ENCODE measurements at places on chromosomes 5 and 9.

DNA sequence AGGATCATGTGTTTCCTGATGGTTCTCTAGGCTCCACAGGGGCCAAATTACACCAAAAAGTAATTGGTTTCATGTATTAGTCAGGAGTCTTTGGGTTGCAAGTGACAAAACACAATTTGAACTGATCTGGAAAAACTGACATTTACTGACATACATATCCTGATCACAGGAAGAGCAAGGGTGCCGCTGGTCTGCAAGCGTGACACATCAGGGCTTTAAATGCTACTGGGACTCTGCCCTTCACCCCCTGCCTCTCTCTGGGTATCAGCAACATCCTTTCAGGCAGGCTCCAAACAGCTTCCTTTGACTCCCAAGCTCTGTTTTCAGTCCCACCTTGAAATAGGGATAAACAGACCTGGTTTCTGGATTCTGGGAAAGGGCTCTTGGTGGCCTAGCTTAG, 197.5 kb downstream of the PALM2AKAP2 start:
- no peak for DNase-seq

DNA sequence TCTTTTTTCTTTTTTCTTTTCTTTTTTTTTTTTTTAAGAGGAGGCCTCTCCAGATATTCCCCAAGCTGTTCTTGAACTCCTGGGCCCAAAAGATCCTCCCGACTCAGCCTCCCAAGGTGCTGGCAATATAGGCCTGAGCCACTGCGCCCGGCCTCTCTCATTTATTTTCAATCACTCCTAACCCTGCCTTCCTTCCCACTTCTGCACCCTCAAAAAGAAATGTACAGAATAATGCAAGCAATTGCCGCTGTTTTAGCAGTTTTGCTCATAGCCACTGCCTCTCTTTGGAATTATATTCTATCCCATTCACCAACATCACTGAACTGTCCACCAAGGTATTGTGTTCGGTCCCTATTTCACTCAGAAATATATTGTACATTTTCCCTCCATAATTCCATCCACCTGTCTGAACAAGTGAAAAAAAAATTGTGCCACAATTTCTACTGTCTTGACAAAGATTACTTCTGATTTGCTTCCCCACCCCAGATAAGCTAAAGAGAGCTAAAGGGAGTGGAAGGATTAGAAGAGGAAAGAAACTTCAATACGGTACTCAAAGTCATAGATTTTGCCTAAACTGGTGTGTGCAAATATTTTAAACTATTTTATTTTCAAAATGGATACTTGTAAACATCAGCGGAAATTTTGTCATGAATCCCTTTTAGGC, 1.9 kb downstream of the FNBP1 start:
- no peak for DNase-seq

- DNase-seq: no peak
These were observed 75.7 kb upstream of the FBN2 start for GRCh38 chr5:128613766-128614165.

GRCh38 chr5:23994581-23995370, 487.4 kb downstream of the PRDM9 start:
- DNase-seq: no peak

DNA sequence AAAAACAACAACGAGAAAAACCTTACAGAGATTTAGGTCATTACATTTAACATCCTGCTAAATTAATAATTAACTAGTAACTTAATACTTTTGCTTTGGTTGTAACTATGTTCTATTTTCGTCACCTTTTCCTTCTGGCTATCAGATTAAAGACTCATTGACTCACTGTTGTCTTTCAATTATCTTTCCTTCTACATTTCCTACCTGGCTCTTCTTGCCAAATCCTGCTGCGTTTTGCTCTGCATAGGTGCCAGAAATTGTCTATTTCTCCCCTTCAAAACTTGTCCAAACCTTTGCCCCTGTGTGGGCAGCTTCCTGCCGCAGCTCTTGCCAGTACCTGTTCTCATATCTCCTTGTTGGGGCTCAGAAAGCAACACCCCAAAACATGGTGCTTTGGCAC, 235.5 kb upstream of the ZNF608 start:
- DNase-seq: no peak

GRCh38 chr5:43553381-43553780, 3.5 kb downstream of the PAIP1 start:
- DNase-seq: no peak

GRCh38 chr5:68708842-68709170, 385.0 kb upstream of the SLC30A5 start:
- no peak for DNase-seq

DNA sequence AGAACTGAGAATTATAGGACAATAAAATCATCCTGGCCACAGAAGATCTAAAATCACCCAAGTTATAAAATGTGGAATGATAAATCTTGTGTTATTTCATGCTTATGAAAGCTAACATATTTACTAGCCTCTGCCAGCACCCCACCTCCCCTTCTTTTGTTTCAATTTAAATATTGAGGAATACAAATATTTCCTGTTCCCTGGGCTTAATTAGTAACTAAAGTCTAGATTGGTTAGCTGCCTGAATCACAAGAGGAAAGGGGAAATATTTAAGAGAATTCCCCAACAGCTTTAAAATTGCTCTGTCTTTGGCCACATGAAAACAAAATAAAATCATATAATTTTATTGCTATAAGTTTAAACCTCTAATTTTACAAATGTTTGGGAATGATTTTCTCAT, 287.0 kb downstream of the PRELID2 start:
- DNase-seq: no peak

- DNase-seq: no peak
These were observed 32.2 kb downstream of the ANXA6 start for GRCh38 chr5:151125421-151125820.

GRCh38 chr5:172481011-172481800, 26.9 kb upstream of the SH3PXD2B start:
- DNase-seq: no peak

DNA sequence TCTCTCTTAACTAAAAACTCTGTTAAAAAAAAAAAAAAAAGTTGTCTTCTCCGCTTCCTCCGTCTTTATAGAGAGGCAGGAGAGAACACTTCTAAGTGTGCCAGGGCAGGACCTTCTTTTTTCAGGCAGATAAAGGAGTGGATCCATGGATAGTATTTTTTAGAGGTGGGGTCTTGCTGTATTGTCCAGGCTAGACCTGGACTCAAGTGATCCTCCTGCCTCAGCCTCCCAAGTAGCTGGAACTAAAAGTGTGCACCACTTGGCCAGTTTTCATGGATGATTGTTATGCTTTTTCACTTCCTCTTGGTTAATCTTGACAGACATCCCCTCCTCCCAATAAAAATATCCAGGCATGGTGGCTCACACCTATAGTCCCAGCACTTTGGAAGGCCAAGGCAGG, 20.0 kb upstream of the GNE start:
- no peak for DNase-seq

GRCh38 chr5:132180134-132180745, 47.4 kb downstream of the P4HA2 start:
- no peak for DNase-seq

DNA sequence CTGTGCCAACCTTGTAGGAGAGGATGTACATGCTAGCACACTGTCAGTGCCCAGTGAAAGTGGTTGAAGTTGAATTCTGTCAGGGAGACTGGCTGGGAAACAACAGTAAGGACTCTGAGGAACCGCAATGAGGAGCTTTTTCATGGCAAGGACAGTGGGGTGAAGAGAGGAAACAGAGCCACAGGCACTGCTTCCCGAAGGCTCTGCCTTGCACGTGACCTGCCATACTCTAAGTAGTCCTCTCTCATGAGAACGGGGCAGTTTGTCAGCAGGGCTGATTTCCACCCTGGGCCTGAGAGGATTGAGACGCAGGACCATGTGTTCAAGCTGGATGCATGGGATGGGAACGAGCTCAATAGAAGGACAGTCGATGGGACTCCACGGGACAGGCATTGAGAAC, 106.6 kb upstream of the CTSL start:
- DNase-seq: no peak

- DNase-seq: no peak
These were observed 36.4 kb upstream of the SV2C start for GRCh38 chr5:76046741-76047140.

- no peak for DNase-seq
These were observed 318.8 kb downstream of the BNC2 start for GRCh38 chr9:16551692-16552091.

- no peak for DNase-seq
These were observed 14.8 kb downstream of the QSOX2 start for GRCh38 chr9:136230773-136231172.

- no peak for DNase-seq
These were observed 52.8 kb upstream of the RPL26L1 start for GRCh38 chr5:172906436-172906835.

- DNase-seq: no peak
These were observed 107.2 kb upstream of the ICE1 start for GRCh38 chr5:5315068-5315980.

DNA sequence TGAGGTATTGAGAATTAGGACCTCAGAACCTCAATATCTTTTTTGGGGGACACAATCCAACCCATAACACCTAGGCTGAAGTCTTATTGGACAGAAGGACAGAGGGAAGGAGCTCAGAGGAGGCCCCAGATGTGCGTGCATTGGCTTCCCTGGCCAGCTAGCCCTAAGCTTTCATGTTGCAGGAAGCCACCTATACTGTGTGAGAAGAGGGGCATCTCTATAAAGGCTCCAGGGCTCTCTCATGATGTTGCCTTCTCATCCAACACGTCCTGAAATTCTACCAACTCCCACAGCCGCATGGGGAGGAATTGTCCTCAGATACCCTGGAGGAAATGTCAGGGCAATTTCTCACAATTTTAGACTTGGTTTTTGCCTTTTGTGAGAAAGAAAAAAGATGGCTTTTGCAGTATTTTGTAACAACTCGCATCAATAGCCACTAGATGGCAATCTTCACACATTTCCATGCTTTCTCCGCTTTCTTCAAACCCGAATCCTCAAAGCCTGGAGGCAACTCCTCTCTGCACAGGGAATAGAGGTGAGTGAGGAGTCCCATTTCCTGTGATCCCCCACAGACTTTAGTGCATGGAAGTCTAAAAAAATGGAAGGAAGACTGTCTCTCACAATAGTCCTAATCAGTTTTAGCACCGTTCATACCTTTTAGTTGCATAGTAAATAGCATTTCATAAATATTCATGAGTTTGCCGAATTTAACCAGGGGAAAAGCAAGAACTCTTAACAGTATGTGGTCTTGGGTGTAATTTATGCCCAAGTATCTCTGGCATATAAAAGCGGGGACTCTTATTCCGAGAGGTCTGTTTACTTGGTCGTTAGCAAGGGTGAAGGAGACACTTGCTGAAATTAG, 7.4 kb upstream of the PPP3R2 start:
- DNase-seq: no peak

- DNase-seq: no peak
These were observed 169.7 kb downstream of the GOLPH3 start for GRCh38 chr5:32004404-32004803.

DNA sequence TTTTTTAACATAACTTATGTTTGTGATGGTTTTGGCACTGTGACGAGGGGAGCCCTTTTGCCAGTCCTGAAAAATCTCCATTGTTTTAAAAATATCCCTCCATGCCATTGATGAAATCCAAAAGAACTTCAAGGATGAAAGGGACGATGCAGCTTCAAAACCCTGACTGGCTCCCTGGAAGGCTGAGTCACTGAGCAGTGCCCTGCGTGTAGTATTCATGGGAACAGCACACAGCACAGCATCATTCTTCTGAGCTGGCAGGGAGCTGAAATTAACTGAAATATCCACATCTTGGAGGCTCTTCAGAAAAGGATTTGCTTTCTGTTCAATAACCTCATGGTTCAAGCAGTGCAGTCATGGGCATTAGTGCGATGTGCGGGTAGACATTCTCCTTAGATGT, 29.7 kb downstream of the PDE4D start:
- no peak for DNase-seq

GRCh38 chr9:88775037-88775471, 216.2 kb upstream of the S1PR3 start:
- no peak for DNase-seq

- DNase-seq: no peak
These were observed 103.2 kb downstream of the NR2F1-AS1 start for GRCh38 chr5:93477816-93478215.

- DNase-seq: no peak
These were observed 169.1 kb downstream of the YTHDC2 start for GRCh38 chr5:113682497-113683136.

GRCh38 chr9:127030814-127031740, 91.4 kb downstream of the ANGPTL2 start:
- no peak for DNase-seq

DNA sequence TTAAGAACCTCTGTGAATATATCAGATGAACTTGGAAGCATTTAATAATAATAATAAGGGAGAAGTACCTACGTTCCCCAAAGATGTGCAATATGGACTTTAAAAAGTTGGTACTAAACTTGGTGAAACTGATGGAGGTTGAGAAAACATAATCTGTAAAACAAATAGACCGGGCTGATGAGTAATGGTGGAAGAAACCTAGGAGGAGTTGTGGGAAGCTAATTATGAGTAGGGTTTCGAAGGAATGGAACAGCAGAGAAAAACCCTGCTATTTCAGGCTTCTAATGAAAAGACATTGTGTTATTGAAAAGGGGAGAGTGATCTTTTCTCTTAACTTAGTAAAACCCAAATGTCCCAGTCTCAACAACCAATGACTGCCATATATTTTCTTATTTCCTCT, 229.3 kb downstream of the PCSK1 start:
- DNase-seq: no peak

GRCh38 chr5:59390074-59390659, 503.4 kb downstream of the PDE4D start:
- no peak for DNase-seq

GRCh38 chr9:95103871-95104580, 213.5 kb downstream of the FANCC start:
- DNase-seq: no peak

- DNase-seq: no peak
These were observed 44.0 kb downstream of the RASA1 start for GRCh38 chr5:87311405-87312279.

GRCh38 chr5:158811921-158812320, 287.8 kb downstream of the EBF1 start:
- DNase-seq: no peak

DNA sequence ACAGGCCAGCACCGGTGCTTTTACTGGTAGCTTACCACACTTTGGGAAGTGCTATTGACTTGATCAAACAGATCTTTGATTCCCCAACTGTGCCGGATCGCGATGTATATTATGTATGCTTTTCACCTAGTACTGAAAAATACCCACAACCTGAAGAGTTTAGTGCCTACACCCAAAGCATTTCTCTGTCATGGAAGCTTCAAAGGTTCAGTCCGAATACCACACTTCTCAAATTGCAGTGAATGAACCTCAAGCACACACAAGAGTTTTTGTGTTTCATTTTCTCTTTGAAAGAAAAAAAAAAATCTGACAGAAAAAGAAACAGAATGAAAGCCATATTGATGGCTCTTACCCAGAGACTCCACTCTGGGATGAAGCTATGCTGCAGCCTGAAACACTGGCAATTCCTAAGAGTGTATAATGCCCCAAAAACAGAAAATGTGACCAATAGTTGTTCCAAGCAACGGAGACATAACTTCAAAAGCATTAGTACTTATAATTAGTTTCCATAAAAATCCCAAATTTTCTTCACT, 100.9 kb downstream of the EBF1 start:
- DNase-seq: no peak

All from mesothelial cell of epicardium (in vitro differentiated cells).